ENCODE measurements at places on chromosomes 2 and 18. TPM values are rescaled to one million over a fixed set of nuclear protein-coding genes. Genes with fewer than 3 reads are reported as not detected.

The PDE11A gene
- 0.11 TPM for polyA plus RNA-seq

The SP5 gene
- polyA plus RNA-seq, result 2.8 TPM

The CYRIA gene
- 7.9 TPM for polyA plus RNA-seq

The SLC19A3 gene
- 1.4 TPM for polyA plus RNA-seq

The SUCLG1 gene
- polyA plus RNA-seq, result 142 TPM

The RPRM gene
- polyA plus RNA-seq, result 6.2 TPM

Measured in urinary bladder (tissue), 4 donors.